SJSA1 (cell line): ENCODE measurements at places on chromosomes 6 and 20.
A peak's percentile ranks its signal among the peaks of the same experiment; 100 is the strongest.

DNA sequence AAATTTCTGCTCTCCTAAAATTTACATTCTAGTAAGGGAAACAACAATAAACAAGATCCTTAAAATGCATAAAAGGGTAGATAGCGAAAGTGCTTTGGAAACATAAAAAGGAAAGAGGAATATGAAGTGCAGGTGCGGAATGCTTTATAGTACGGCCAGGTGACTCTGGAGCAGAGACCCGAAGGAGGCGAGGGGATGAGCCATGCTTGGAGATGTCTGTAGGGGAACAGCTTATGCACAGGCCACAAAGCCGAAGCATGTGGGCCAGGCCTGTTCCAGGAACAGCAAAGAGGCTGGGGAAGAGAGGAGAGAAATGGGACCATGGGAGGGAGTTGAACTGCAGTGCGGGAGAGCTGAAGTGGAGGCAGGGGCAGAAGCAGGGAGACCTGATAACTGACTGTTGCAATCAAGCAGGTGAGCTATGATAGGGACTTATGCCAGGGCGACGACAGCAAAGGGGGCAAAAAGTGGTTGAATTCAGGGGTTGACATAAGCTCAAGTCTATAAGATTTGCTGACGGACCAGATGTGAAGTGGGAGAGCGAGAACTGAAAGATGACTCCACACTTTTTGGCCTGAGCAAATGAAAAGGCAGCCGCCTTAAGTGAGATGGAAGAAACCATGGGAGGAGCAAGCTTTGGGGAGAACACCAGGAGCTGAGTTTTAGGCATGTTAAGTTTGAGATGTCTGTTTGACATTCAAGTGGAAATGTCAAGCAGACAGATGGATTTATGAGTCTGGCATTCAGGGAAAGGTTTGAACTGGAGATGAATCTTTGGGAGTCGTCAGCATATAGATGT is 83.1 kb downstream of the CNBD2 start:
- DNase-seq, result no peak

DNA sequence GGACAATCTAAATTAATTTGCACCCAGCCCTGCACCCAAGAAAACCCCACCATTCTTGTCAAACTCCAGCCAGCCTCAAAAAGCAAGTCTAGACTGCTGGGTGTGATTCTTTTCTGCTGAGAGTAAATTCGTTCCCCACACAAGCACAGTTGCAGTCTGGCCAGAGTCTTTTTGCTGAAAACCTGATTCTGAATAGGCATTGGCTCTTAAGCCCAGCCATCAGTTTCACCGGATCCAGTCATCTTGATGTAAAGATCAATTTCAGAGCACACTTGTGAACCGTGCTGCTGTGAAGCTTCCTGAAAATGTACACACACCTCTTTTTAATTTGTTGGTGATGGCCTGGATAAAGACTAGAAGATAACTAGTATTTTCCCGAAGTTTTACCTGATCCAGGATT is 159.4 kb upstream of the GGTLC1 start:
- no peak for DNase-seq

DNA sequence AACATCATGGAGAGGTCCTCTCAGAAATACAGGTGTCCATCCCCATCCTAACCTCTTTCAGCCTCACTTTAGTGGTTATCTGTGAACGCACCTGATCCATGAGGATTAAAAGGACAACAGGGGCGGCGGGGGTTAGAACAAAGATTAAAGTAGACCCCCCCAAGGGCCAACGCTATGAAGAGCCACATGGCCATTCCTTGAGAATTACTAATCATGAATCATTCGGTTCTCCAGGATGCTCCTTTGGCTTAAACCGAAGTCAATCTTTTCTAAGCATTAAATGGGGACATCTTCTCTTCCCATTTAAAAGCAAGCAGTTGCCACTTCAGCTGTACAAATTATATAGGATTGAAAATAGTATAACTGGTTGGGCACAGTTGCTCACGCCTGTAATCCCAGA is 212.4 kb downstream of the GMPR start:
- no peak for DNase-seq

DNA sequence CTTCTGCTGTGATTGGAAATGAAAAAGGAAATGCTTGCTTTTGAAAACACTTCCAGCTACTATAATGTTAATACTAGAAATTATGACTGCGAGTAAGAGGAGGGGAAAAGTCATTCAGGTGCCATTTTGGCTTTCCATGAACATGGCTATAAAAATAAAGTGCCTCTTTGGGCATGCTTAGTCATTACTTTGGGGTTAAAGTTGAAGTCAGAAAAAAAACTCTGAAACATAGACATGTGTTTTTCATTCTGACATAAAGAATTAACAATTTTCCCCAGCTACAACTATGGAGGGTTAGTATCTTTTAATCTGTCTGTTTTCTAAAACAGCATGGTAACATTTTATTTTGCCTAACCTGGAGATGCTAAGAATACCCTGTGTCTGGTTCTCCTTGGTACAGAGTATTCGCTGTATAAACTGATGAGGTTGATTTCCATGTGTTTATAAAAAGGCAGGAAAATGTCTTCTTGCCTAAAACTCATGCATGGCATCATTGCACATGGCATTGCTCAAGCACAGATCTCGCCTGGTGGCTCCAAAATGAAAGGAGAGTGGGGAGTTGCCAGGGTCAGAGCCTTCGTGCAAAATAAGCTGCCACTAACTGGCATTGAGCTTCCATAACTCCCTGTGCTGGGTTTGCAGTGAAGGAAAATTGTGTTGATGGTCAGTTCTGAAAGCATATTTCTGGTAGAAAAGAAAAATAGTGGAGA is 188.9 kb downstream of the KCNQ5 start:
- DNase-seq, result no peak

GRCh38 chr6:25061289-25061936 is 125.7 kb upstream of the RIPOR2 start:
- DNase-seq, result peak; percentile 14

DNA sequence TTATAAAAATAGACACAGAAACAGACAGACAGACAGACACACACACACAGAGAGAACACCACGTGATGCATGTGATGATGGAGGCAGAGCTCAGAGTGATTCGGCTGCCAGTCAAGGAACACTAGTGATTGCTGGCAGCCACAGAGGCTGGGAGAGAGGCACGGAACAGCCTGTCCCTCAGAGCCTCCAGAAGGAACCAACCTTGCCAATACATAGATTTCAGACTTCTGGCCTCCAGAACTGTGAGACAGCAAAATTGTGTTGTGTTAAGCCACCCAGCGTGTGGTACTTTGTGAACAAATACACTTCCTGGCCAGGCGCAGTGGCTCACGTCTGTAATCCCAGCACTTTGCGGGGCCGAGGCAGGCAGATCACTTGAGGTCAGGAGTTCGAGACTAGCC is 9.5 kb upstream of the PARD6B start:
- DNase-seq, result no peak

GRCh38 chr20:40438161-40438830 is 250.7 kb downstream of the MAFB start:
- no peak for DNase-seq

GRCh38 chr6:38567436-38567835 is 72.3 kb downstream of the BTBD9 start:
- DNase-seq, result no peak

DNA sequence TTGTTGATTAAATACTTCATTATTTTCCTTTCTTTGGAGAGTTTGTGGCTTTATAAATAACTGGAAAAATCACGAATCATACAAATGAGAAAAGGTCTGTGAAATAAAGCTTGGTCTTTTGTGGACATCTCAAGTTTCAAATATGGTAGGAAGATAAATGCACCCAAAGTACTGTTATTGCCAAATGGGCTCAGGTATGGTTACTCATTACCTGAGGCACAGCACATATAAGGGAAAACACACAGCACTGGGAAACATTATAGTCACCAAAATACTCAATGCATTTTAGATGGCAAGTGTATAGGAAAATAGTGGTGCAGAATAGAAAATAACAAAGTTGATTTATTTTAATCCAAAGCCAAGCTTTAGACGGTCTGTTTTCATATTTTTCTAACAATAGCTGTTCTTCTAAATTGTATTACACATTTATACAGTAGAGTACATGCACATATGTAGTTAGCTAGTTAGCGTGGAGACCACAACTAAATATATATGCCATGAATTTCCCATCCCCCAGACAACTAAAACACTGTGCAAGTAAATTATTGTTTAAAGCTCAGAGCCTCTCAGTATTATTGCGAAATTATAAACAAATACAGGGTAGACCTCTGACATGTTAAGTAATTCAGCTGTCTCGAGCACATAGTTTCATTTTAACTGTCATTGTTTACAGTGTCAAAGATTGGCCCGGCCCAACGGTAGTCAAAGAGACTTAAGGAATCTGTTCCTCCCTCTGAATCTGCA is 336.0 kb downstream of the SYNE1 start:
- DNase-seq, result no peak

DNA sequence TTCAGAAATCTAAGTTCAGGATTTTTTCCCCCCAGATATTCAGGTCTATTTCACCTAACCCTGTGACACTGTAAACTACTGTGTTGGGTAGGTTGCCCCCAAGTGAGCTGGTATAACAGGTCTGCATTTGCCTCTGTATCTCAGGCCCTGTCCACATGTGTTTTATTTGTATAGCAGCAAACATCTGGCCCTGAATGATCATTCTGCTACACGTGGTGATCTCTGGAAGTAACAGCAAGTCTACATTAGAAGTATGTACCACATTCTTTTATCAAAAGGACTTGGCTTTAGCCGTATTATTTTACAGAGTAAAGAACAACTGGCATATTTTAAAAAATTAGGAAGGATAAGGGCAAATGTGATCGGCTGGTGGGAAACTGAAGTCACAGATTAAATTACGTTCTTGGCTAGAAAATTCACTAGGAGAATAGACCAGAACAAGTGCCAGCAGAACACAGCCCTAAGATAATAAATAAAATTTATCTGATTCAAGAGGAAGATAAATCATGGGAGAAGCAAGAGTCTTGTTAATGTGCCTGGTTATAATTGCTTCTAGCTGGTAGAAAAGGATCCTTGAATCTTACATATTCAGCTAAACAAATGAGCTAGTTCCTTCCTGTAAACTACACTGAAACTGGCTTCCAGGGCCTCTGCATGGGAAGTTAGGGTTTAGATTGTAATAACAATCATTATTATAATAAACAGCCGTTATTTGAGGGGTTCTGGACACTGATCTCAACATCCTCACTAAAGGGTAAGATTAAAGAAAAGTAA is 192.1 kb downstream of the SAMD5 start:
- DNase-seq, result no peak

GRCh38 chr6:55212156-55212555 is 37.8 kb downstream of the HCRTR2 start:
- DNase-seq, result no peak

GRCh38 chr20:52405417-52405816 is 213.8 kb upstream of the ZFP64 start:
- DNase-seq, result no peak

GRCh38 chr20:36644032-36644705 is 1.8 kb downstream of the SLA2 start:
- no peak for DNase-seq

DNA sequence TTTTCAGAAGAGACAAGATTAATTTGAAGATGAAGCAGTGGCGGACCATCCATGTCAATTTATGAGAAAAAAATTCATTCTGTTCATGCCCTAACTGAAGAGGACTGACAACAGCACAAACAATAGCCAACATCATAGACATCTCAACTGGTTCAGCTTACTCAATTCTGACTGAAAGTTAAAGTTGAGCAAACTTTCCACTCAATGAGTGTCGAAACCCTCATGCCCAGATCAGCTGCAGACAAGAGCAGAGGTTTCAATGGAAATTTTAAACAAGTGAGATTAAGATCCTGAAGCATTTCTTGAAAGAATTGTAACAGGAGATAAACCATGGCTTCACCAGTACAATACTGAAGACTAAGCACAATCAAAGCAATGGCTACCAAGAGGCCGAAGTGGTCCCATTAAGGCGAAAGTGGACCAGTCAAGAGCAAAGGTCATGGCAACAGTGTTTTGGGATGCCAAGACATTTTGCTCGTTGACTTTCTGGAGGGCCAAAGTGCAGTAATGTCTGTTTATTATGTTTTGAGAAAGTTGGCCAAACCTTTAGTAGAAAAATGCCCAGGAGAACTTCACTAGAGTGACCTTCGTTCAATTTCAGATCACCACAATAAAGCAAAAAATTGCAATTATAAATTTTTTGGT is 6.1 kb upstream of the SFT2D1 start:
- no peak for DNase-seq

DNA sequence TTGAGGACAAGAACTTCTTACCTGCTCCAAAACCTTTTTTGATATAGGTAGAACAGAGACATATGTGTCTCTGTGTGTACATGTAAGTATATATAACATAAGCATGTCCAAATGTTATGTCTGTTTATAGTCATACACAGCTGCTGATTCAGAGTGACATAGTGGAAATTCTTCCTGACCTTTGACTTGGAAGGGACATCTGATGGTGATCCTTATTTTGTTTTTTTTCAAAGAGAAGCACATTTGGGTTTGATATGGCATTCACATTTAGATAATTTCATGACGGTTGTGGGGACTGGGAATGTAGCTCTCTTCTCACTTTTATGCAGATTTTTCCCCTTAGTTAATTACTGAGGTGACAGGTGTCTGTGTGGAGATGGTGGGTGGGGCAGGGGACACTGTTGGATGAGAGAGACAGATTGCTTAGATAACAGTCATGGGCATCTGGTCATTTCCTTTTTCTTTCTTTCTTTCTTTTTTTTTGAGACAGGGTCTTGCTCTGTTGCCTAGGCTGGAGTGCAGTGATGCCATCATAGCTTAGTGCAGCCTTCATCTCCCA is 39.0 kb downstream of the FARS2 start:
- no peak for DNase-seq

- peak; percentile 81 for DNase-seq
These were observed 1.2 kb downstream of the RNF217 start for GRCh38 chr6:124963416-124963785.

- no peak for DNase-seq
These were observed 84.6 kb downstream of the TXNDC5 start for GRCh38 chr6:7825986-7826385.
